Trophoblast cell (in vitro differentiated cells and primary cell): ENCODE measurements at places on chromosomes 1 and 21.
A peak's percentile ranks its signal among the peaks of the same experiment; 100 is the strongest.

DNA sequence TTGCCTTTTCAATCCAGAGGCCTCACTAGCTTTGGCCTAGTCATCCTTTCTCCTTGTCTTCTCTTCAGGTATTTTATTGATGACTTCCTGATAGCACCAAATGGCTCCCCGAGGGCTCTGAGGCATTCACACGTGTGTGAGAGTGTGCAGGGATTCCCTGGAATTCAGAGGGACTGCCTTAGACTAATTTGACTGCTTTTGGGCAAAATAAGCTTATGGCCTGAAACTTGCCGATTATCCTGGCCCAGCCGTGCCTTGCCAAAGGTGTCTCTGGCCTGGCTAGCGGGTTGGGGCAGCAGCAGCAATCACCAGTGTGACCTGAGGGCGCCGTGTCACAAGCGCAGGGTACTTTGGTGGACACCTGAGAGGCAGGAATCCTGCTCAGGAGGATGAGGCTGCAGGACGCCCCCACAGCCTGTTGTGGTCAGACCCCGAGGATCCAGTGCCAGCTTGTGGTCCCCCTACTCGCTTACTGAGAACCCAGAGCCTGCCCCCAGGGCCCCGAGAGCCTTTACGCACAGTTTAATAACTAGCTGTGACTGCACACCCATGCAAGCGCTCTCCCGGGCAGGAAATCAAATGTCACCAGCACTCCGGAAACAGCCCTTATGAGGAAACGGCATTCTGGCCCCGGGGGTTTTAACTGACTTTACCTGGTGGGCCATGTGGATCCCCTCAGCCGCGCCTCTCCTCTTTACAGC lies 62.8 kb upstream of the PDE9A start:
- H3K27ac ChIP-seq, result no peak overlapping the region
- DNase-seq, result no peak
- peak overlapping the region; percentile 11 for H3K4me3 ChIP-seq
- H3K27me3 ChIP-seq, result no peaks in the 10 kb centered on the region

GRCh38 chr1:235643837-235644692 lies 5.5 kb downstream of the GNG4 start:
- H3K4me3 ChIP-seq, result no peak overlapping the region
- H3K27me3 ChIP-seq, result peaks cover 7% of the 10 kb centered on the region
- no peaks in the 10 kb centered on the region for H3K36me3 ChIP-seq
- peaks cover 12% of the 10 kb centered on the region for H3K4me1 ChIP-seq
- no peak overlapping the region for H3K27ac ChIP-seq

GRCh38 chr1:174968750-174969244 lies 30.9 kb upstream of the CACYBP start:
- H3K4me3 ChIP-seq, result no peak overlapping the region
- no peak for DNase-seq
- peak overlapping the region; percentile 76 for H3K27ac ChIP-seq

GRCh38 chr1:37071829-37072228 lies 37.5 kb upstream of the GRIK3 start:
- H3K27ac ChIP-seq, result no peak overlapping the region
- H3K36me3 ChIP-seq, result no peaks in the 10 kb centered on the region
- H3K27me3 ChIP-seq, result no peaks in the 10 kb centered on the region
- no peak overlapping the region for H3K4me3 ChIP-seq

DNA sequence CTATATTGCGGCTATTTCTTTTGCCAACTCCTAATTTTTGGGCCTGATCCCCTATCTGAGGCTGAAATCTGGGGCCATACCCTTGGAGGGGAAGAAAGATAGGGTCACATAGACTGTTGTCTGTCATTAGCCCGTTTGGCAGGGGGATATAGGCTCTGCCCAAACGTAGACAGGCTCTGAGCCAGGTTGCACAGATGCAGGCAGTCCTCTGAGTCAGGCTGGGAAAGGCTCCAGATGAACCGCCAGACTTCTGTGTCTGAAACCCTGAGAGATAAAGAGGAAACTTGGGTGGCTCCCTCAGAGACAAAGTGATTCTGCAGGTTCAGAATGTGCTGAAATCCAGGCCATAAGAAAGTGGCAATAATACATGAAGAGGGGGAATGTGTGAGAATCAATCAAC lies 4.0 kb upstream of the CAP1 start:
- no peaks in the 10 kb centered on the region for H3K36me3 ChIP-seq
- no peak overlapping the region for H3K27ac ChIP-seq
- DNase-seq, result peak; percentile 32
- H3K4me3 ChIP-seq, result no peak overlapping the region
- no peaks in the 10 kb centered on the region for H3K27me3 ChIP-seq
